ENCODE measurements at places on chromosomes 11 and 22. TPM values are rescaled to one million over a fixed set of nuclear protein-coding genes. Genes with fewer than 3 reads are reported as not detected.

The TCF20 gene
- total RNA-seq: 68.4 TPM

The PES1 gene
- total RNA-seq: 196 TPM

DNA sequence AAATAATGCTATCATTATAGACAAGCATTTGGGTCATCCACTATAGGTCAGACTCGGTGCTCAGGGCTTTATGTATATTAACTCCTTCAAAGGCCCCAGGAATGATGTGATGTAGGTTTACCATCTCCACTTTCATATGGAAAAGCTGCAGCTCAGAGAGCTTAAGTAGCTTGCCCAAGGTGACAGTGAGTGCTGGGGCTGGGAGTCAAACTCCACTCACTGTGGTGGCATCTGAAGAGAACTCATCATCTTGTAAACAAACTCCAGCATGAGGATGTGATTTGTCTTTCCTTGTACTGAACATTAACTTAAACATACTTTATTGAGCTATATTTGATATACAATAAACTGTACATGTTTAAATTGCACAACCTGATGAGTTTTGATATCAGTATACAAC is 25.4 kb downstream of the TENM4 start:
- DNase-seq: no peak

- DNase-seq: no peak
Observed at GRCh38 chr11:94794287-94795168, 26.4 kb downstream of the AMOTL1 start.

DNA sequence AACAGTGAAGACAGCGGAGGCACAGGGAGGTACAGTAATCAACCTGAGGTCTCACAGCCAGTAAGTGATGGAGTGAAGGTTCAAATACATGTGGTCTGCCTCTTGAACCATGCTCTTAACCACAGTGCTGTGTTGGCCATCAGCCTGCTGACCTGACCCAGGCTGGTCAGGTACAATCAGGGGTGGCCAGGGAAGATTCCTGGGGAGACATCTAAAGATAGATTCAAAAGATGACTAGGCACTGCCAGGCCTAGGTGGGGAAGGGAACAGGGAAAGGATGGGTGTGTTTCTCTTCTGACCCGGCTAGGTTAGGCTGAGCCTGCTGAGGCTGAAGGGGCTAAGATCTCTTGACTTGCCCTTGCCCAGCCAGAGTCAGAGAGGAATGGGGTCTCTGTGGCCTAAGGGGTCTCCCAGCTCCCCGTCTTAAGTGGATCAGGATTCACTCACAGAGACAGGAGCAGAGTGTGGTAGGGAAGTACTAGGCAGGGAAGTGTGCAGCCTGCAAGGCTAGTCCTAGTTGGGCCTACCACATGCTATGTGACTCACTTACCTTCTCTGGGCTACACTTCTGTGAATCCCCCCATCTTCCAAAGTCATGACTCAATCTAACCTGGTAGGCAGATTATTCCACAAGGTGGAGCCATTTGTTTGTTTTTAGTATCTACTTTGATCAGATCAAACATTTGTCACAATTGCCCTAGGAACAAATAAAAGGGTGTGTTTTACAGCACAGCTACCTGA is 10.4 kb upstream of the SREBF2 start:
- peak; percentile 50 for DNase-seq

Data from activated naive CD8-positive, alpha-beta T cell treated with anti-CD3 and anti-CD28 coated beads for 36 hours (primary cell).